ENCODE measurements at places on chromosomes 7 and 10.

GRCh38 chr7:96415293-96415940 is 93.5 kb upstream of the SLC25A13 start:
- no peak for DNase-seq

GRCh38 chr10:26112532-26112931 is 104.0 kb upstream of the GAD2 start:
- no peak for DNase-seq

DNA sequence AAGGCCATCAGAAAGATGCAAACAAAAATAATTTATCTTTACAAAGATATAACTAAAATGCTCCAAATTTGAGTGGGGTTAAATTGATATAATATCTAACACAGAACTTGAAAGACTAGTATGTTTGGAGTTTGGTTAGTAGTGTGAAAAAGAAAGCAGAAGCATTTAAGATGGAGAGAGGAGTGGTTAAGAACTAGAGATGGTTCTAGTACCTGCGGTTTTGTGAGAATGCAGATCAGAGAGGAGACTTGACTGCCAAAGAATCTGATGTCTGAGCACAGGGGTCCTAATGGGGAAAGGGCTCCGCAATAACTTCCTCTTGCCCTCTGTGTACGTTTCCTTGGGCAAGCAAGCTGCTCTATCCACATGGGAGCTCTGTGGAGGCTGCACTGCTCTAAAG is 506.8 kb upstream of the COBL start:
- DNase-seq = no peak

- no peak for DNase-seq
Measured at GRCh38 chr10:118920206-118920605, 109.3 kb upstream of the NANOS1 start.

GRCh38 chr7:107045195-107045960 is 873 bp downstream of the PRKAR2B start:
- no peak for DNase-seq

DNA sequence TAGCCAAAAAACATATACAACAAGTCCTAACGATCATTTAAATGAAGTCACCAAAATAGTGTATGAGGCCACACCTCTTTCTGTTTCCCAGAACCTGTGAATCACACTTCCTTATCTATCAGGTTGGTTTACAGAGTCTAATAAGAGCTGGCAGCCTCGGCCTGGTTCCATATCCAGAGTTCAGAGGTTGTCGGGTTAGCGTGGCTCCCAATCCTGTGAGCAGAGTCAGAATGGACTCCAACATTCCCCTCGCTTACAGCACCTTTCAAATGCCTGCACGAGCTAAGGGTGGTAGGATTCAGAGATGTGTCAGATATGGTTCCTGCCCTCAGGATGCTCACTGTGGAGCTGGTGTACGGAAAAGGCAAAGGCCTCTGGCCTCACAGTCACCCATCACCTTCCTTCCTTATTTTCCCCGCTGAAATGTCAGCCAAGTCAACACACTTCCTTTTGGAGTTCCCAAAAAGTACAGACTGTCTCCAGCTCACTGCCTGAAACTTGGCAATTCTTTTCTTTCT is 6.0 kb downstream of the IL15RA start:
- DNase-seq = no peak

GRCh38 chr7:100102950-100103840 is 1.8 kb downstream of the AP4M1 start:
- no peak for DNase-seq

GRCh38 chr10:69901628-69902505 is 100.2 kb downstream of the COL13A1 start:
- no peak for DNase-seq

- DNase-seq = no peak
Measured at GRCh38 chr7:132576721-132577085, 433 bp upstream of the PLXNA4 start.

DNA sequence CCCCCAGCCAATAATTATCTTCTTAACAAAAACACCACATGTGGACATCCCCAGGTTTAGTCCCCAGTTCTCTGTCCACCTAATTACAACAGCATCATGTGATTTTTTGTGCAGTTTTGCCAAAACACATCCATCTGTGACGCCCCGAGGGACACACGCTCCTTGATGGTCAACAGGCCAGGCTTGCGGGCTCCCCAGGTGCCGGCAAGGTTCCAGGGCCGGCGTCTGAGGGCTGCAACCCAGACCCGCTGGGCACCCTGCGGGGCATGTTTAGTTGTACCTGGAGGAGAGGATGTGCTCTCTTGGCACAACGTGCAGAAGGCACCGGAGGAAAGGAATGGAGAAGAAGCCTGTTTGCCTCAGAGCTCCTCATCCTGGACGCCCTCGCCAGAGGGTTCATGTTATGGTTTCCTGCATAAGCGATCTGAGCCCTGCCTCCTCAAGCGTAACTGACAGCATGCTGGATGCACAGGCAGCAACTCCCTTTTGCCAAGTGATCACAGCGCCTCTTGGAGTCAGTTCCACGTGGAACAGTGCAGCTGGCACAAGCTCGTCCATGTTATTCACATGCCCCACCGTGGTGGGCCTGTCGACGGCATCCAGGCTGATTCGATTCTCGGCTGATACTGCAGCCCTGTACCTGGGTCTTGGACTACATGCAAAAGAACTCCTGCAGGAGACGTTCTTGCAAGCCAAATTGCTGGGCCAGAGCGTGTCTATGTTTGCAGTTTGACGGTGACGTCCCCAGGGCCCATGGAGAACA is 41.6 kb downstream of the JAKMIP3 start:
- no peak for DNase-seq

DNA sequence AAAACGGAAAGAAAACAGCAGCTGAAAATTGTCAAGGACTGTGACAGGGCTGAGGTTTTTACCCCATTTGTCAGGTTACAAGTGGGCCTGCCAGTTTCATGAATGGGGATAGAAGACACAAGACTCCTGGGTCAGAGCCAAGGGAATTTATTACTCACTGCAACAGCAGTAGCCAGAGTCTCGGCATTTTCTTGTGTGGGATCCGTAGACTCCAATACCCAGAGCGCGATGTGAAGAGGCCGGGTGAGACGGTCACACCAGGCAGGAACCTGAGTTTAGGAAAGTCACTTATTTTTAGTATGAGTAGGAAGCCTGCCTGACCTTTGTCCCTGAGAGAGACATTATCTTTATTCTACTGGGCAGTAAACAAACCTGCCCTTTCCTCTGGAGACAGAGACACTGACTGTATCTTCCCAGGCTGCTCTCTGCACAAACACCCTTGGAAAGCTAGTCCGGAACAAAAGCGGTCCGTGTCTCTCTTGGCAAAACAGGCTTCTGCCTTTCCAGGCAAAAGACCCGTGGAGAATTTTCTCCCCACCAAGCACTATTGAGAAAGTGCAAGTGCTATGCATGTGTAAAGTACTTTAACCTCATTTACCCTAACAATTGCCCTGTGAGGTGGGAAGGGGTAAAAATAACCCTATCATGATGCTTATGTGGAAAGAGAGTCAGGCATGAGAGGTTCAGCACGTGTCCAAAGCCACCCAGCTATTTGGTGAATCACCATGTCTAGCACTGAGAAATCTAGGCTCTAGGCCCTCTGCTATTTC is 58.4 kb downstream of the JCAD start:
- DNase-seq = no peak

GRCh38 chr7:68309806-68310205 is 1288.5 kb upstream of the AUTS2 start:
- DNase-seq = no peak

DNA sequence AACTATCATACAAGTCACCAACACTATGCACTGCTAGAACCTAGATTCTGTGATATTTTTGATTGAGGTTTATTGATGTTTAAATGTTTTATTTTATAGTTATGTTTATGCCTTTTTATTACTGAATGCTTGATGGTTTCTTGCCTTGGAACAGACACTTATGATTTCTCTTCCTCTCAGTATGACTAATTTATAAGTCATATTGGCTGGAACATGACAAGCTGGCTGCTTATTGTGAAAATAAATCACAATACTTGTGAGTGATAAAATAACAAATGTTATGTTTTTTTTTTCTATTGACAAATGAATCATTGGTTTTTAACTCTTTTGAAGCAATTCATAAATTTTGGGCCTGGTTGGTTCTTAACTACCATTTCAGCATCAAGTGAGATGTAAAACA is 142.0 kb upstream of the MALRD1 start:
- no peak for DNase-seq

DNA sequence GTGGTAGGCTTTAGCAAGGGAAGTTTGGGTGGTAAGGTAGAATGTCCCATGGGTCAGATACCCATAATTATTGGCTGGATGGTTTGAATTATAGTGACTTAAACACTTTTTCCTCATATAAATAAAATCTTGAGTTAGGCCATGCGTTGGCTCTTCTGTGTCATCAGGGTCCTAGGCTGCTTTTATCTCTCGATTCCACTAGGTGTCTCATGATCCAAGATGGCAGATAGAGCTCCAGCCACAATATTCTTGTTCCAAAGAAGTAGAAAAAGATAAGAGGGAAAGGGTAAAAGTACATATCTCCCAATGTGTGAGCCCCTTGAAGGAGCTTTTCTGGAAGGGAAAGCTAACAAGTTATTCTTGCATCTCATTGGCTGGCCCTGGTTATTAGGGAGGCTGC is 144.7 kb downstream of the GRK5 start:
- DNase-seq = no peak

- no peak for DNase-seq
Measured at GRCh38 chr7:141193066-141193465, 119.2 kb downstream of the TMEM178B start.

DNA sequence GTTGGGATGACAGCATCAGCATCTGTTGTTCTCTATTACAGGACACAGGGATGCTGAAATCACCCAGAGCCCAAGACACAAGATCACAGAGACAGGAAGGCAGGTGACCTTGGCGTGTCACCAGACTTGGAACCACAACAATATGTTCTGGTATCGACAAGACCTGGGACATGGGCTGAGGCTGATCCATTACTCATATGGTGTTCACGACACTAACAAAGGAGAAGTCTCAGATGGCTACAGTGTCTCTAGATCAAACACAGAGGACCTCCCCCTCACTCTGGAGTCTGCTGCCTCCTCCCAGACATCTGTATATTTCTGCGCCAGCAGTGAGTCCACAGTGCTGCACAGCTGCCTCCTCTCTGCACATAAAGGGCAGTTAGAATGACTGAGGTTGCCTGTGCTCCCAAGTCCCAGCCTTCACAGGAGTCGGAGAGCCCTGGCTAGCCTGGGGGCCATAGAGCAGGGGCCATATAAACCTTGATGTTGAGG is 142.2 kb upstream of the PRSS58 start:
- no peak for DNase-seq

- no peak for DNase-seq
Measured at GRCh38 chr10:69057261-69057950, 30.5 kb upstream of the SRGN start.

- no peak for DNase-seq
Measured at GRCh38 chr7:18504965-18505364, 9.4 kb downstream of the HDAC9 start.

- DNase-seq = no peak
Measured at GRCh38 chr7:158609313-158609974, 21.8 kb upstream of the PTPRN2 start.

GRCh38 chr7:155244675-155245074 is 53.0 kb upstream of the INSIG1 start:
- DNase-seq = no peak

- DNase-seq = no peak
Measured at GRCh38 chr10:49726593-49726992, 35.5 kb downstream of the OGDHL start.

GRCh38 chr7:91551377-91552175 is 287.3 kb downstream of the FZD1 start:
- DNase-seq = no peak

DNA sequence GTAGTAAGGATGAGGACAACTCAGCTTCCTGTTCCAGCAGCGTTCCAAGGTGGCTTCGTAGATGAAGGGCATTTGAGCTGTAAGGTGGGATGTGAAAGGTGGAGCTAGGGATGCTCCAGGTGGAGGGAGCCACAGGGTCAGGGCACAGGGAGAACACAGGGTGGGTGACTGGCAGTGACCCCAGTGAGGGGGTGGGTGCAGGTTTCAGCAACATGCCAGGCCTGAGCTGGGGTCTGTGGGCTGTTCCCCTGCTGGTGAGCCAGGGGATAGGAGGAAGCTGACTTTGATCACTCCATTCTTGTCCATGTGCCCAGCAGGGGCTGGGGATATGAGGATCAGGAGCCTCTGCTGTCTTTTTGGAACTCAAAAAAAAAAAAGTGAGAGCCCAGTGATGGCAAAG is 33.2 kb downstream of the CDH23 start:
- no peak for DNase-seq

DNA sequence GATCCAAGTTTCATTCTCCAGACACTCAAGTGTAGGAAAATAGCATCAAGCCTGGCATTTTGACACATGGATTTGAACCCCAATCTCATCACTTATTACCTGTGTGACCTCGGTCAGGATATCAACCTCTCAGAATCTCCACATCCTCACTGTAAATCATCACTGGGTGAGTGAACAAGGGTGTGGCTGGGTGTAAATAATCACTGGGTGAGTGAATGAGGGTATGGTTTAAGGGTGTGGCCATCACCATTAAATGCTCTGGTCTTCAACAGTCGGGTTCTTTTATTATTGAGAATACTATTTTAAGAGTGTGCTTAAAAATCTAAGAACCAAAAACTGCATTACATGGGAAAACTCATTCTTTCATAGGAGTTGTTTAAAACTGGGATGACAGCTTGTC is 200.1 kb downstream of the DOCK4 start:
- no peak for DNase-seq

- DNase-seq = no peak
Measured at GRCh38 chr10:60186315-60187071, 203.2 kb downstream of the ANK3 start.

GRCh38 chr10:88886557-88886956 is 6.5 kb downstream of the STAMBPL1 start:
- no peak for DNase-seq

- DNase-seq = no peak
Measured at GRCh38 chr10:51918884-51919325, 219.5 kb upstream of the CSTF2T start.

- no peak for DNase-seq
Measured at GRCh38 chr10:128609460-128609859, 483.2 kb upstream of the MKI67 start.

DNA sequence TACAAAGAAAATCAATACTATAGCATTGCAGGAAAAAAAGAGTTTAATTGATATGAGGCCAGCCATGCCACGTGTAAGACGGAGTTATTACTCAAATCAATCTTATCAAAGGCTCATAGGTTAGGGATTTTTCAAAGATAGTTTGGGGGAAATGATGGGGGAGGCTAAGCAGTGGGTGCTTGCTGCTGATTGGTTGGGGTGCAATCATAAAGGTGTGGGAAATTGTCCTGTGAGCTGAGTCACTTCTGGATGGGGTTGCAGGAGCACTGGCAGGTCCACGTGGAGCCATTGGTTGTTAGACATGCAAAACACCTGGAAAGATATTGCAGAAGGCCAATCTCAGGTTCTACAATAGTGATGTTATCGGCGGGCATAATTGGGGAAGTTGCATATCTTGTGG is 319.2 kb upstream of the COBL start:
- DNase-seq = no peak

- no peak for DNase-seq
Measured at GRCh38 chr7:44310221-44310848, 15.1 kb downstream of the CAMK2B start.

All from effector memory CD4-positive, alpha-beta T cell (primary cell).